ENCODE measurements at places on chromosomes 4 and X.

DNA sequence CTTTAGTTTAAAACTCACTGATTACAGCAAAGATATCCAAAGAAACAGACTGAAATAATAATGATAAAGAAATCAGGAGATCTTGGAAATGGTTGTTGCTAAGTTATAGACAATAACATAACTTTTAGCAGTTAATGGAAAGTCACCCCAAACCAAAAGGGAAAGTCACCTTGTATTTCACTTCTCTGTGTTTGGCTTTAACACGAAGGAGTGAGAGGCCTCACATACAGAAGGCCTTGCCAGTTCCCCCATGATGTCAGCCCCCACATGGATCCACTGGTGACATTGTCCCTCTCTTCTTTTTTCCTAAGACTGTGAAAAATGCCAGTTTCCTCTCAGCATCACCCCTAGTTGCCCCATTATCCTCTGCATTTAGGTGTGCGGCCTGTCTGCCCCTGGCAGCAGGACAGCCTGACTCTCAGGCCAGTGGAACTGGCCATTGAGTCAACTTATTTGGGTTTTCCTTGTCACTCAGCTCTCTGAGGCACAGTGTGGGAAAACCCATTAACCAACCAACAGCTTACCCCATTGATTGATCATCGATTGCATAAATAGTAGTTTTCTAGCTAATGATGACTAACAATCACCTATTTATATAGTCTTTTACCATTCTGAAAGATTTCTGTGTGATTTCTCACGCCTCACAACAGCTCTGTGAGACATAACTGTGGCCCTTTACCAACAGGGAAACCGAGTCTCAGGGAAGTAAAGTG is 308.1 kb downstream of the PTTG2 start:
- no peak for DNase-seq

DNA sequence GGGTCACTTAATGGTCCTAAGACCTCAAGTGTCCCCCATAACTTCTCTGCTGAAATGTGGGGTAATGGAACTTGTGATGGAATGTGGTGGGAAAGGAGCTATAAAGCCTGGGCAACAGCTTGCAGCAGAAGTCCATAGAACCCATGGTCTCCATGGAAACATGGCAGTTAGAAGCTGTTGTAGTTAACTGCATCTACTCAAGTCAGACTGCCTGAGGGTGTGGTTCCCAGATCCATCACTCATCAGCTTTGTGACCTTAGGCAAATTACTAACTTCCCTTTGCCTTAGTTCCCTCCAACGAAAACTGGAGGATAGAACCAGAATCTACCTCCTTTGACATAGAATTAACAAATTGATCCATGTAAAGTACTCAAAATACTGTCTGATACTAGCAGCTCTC is 113.0 kb downstream of the SPATA18 start:
- no peak for DNase-seq

DNA sequence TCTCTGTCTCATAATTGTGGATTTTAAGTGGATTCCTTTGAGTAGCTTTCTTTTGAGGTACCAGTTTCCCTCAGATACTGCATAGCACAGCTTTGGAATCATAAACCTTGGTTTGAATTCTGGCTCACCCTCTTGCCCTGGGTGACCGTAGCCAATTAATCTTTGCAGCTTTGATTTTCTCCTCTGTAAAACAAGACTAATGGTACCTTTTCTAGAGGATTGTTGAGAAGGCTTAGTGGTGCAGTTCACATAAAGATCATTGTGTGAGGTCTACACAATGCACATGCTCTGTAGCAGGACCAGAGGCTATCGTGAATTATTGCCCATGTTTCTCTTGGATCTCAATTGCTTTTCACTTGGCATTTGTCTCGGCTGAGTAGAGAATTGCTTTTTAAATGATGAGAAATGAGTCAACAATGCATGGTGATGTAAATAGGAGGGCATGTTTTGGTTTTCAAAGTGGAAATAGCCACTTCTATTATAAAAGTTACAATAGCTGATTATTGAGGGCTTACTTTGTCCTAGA is 47.9 kb downstream of the TMEM131L start:
- no peak for DNase-seq

DNA sequence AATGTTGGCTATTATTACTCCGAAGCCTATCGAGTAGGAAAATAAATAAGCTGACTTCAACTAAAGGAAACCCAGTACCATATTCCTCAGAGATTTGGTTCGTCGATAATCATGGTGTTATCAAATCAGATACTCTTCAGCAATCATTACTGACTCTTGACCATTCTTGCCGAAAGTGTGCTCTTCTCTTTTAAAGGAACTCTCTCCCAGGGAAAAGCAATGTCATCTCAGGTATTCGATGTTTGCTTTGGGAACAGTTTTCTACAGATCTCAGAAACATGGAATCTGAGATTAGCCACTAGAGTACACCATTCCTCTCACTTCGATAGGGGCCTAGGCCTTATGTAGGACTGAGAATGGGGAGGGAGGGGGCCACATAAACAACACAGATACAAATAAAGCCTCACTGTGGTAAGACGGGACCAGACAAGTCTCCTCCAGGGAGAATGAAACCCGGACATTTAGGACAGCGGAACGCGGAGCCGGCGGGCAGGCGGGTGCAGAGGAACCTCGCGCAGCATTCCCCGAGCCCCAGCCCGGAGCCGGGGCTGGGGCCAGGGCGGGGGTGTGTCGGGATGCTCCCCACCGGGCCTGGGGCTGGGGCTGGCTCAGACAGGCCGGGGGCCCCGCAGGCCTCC is 581 bp downstream of the DNAJB14 start:
- no peak for DNase-seq

DNA sequence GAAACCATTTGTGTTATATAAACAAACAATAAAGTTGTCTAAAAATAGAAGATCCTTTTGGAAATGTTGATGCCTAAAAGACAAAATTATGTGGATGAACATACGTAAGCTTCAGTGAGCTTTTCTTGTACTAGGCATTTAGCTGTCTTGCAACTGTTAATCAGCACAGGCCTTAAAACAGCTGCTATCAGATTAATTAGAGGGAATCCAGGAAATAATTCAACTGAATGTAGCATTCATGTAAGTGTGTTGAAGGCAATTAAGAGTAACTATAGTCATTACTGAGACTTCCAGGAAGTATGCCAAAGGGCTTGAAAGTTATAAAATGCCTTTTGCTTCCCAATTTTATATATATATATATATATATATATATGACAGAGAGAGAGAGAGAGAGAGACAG is 248.7 kb downstream of the IL1RAPL1 start:
- DNase-seq: no peak

DNA sequence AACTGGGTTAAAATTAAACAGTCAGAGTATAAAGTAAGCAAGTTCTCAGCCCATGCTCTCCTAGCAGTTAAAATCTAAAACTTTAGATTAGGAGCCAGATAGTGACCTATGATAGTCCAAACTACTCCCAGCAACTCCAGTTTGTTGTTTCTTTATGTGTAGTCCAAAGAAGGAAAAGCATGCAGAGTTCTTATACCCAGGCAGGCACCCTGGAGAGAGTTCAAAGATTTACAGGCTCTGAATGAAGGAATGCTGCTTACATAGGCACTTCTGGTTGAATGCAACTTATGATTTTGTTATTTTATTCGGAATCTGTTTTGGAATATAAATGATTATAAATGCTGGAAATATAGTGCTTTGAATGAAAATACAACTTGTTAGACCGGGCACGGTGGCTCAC is 67.2 kb downstream of the GPAT3 start:
- DNase-seq: no peak

GRCh38 chrX:11189097-11189496 is 78.0 kb downstream of the HCCS start:
- DNase-seq: no peak

Data from stimulated activated CD8-positive, alpha-beta memory T cell treated with anti-CD3 and anti-CD28 coated beads, Interleukin-15, amount 100 ng/mL, for 1 hour (primary cell).